CD4-positive, alpha-beta T cell treated with Interferon gamma for 1 hour (primary cell): ENCODE measurements at places on chromosomes 4 and X.

- no peak for DNase-seq
These were observed 11.4 kb upstream of the SLC39A8 start for GRCh38 chr4:102356562-102357202.

DNA sequence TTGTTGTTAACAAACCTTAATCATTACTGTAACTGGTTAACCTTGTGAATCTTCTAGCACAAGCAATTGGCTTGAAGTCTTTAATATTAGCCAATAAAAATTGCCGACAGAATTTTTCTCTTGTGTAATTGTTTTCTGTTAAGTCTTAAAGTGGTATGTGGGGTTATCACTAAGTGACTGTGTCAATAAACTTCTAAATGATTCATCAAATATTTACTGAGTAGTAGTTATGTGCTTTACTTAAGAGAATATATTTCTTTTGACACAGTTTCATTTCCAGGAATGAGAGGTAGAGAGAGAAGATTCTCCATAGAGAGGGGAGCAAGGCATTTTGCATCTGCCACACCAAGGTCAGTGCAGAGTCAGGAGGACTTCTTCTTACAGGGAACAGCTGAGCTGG is 2361.6 kb upstream of the AGA start:
- no peak for DNase-seq

GRCh38 chrX:127762663-127763062 is 289.5 kb downstream of the ACTRT1 start:
- DNase-seq: no peak

- DNase-seq: no peak
These were observed 591.2 kb downstream of the ZNF674 start for GRCh38 chrX:45954026-45954425.
